Activated T-helper 1 cell treated with anti-CD3 and anti-CD28 coated beads, Interleukin-12 subunit alpha, Interleukin-12 subunit beta, Interleukin-2, Interleukin-4 antibody, amounts not matched to agents 30 ng/mL and 10 ng/mL and 1 ng/mL, durations not matched to agents 14 hours and 24 hours and 36 hours (primary cell): ENCODE measurements at places on chromosomes 6 and 20. TPM values are rescaled to one million over a fixed set of nuclear protein-coding genes. Genes with fewer than 3 reads are reported as not detected.

DNA sequence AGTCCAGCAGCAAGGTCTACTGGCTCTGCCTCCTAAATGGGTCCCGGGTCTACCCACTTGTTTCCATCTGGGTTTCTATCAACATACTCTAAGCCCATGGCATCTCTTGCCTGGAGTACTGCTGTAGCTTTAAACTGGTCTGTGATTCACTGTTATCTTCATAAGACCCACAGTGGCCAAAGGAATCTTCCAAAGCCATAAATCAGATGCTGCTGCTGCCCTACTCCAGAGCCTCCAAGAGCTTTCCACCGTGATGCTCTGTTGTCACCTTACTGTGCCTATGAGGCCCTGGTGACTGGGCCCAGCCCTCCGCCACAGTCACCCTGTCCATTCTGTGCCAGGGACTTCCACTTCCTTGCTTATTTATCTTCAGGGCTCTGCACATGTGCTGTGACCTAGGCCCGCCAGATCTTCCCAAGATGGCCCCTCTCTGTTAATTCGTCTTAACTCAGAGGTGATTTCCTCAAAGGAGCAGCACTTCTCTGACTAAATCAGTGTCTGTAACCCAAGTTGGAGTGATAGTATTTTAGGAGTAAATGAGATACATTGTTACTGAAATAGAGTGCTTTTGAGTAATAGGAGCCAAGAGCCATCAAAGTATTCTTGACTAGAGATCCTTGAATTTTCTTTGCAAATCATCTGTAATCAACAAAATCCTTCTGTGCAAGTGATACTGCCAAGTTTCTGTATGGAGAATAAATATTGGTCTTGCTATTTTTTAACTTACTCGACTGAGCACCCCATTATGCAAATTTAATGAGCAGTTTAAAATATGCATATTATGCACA lies 102.5 kb downstream of the PPP1R14C start:
- no peak for DNase-seq

DNA sequence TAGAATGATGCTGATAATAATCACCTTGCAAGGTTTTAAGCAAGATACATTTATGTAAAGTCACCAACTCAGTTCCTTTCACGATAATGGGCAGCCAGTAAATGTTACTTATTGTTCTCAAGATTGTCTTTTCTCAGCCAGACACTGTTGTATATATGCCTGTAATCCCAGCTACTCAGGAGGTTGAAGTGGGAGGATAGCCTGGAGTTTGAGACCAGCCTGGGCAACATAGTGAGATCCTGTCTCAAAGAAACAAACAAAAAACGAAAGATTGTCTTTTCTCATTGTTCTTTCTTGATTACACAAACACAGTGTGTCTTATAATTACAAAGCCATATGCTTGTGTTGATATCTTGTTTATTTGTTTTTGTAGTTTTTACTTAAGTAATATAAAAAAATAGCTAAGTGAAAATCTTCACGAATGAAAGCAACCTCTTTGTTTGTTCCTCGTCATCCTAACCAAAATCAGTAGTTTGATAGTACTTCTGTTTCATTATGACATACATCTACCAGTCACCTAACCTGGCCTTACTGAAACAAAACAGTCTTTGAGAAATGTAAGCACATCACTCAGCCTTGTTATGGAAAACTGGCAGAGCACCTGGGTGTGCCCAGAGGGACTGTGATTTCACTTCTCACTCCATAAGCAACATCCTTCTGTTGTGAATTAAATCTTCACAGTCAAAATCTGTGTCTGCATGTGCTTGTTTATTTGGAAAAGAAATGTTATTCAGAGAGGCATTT lies 436.2 kb upstream of the SOX4 start:
- no peak for DNase-seq

DNA sequence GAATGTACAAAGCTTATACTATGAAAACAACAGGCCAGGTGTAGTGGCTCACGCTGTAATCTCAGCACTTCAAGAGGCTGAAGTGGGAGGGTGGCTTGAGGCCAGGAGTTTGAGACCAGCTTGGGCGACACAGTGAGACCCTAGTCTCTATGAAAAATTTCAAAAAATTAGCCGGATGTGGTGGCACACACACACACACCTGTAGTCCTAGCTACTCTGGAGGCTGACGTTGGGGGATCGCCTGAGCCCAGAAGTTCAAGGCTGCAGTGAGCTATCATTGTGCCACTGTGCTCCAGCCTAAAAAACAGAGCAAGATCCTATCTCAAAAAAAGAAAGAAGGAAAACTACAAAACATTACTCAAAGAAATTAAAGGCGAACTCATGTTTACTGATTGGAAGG lies 7.3 kb upstream of the ASF1A start:
- no peak for DNase-seq

DNA sequence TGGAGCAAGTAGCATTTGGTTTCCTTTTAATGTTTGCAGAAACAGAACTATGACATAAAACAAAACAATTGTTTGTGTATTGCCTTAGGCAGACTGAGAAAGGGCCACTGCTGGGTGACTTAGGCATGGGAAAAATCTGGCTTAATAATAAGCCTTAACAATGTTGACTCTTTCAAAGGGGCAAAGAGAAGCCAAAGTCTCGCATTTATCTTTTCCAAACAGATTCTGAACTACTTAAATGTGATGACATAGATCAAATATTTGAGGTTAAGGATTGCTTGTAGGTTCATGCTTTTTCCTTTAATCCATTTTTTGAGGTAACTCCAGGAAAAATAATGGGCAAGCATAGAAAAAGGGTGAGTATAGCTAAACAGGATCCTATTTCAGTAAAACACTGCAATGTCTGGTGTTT lies 39.6 kb downstream of the ADAT2 start:
- DNase-seq, result no peak

Gene FAM209B
- 1.2 and 1.4 TPM in 2 replicates for total RNA-seq
